ENCODE measurements at places on chromosomes 2 and 18.

- no peak for DNase-seq
Observed at GRCh38 chr2:216636551-216637450, 3.6 kb downstream of the IGFBP2 start.

DNA sequence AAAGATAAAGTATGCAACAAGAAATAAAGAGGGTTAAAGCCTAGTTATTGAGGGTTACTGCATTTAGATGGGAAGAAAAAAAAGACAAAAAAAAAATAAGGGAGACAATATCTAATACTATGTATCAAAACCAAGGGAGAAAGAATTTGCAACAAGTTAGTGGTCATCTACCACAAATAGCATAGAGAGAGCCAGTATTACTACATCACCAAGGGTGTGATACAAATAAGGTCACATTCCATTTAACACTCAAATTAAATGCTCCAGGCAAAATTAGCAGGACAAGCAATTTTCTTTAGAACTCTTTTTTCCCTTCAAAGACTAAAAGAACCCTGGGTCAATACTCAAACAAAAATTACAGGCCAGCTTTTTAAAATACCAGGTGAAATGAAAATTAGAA lies 115.1 kb upstream of the GULP1 start:
- DNase-seq = no peak

GRCh38 chr2:220915092-220915623 lies 656.9 kb downstream of the EPHA4 start:
- no peak for DNase-seq

DNA sequence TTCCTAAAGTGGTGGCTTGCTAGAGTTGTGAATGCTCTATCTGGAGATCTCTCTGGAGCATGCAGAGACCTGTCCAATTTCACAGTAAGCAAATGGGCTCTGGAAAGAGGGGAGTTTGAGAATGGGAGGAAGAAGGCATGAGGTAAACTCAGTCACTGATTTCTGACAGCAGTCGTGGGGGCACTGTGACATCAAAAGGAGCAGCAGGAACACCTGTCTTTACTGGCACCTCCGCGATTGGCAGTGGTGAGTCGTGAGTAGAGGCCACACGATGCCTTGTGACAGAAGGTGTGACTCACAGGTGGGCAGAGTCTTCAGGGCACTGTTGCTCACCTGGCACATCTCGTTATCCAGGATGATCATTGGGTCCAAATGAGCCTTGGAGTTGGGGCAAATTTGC lies 38.8 kb upstream of the CAVIN2 start:
- no peak for DNase-seq

DNA sequence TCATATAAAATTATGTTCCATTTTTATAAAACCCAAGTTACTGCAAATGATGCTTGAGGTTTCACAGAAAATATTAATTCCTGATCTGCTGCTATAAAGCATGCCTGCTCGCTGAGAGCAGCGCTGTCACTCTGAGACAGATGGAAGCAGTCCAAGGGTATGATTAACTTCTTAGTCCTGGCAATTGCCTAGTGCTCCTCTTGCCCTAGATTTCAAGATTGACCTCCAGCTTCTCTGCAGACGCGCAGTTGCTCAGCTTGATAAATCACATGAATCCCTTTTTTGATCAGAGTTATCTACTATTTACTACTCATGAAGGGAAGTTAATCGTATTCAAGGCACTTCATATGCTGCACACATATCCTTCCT lies 154.6 kb upstream of the REV1 start:
- DNase-seq = no peak

DNA sequence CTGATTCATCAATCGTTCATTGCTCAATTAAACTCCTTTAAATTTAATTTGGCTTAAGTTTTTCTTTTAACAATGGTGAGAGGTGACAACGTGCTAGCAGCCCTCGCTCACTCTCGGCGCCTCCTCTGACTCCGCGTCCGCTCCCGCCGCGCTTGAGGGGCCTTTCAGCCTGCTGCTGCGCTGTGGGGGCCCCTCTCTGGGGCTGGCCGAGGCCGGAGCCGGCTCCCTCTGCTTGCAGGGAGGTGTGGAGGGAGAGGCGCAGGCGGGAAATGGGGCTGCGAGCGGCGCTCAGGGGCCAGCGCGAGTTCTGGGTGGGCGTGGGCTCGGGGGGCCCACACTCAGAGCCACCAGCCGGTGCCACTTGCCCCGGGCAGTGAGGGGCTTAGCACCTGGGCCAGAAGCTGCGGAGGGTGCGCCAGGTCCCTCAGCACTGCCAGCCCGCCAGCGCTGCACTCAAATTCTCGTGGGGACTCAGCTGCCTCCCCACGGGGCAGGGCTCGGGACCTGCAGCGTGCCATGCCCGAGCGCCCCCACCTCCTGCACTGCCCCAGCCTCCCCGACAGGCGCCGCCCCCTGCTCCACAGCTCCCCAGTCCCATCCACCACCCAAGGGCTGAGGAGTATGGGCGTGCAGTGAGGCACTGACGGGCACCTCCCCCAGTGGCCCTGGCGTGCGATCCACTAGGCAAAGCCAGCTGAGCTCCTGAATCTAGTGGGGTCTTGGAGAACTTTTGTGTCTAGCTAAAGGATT lies 19.6 kb downstream of the ANKMY1 start:
- no peak for DNase-seq

GRCh38 chr18:37565101-37565976 lies at the start of gene CELF4:
Gene CELF4 (minus strand): TSS chr18:37565798.
- no peak for DNase-seq

DNA sequence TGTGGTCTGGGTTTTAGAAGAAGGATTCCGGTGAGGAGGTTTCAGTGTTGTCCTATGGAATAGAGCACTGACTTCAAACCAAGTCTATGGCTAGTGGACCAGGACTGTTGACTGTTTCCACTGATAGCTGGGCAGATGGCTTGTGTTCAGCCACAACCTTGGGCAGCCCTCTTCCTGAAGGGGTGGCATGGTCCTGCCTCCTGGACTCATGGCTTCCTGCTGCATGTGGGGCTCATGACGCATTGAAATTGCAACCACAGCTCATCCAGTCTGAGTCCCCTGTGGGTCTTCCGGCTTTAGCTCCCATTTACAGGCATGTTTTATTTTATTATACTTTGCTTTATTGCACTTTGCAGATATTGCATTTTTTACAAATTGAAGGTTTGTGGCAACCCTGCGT lies 105.0 kb downstream of the B3GNT2 start:
- DNase-seq = no peak

- no peak for DNase-seq
Observed at GRCh38 chr2:60470340-60470739, 83.1 kb downstream of the BCL11A start.

DNA sequence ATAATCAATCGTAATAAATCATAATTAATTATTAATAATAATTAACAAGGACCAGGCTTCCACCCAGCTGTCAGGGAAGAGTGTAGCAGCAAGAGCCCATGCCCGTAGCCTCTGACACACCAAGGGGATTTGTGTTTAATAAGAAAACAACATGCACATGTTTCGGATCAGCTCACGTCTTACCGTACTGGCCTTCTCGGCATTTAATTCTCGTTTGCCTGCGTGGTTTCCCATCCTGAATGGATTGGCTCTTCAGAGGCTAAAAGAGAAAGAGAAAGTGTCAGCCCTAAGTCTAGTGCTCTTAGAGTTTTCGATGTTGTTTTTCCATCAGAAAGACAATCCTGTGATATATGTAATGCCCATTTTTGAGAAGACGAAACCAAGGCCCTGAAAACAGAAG lies 27.6 kb downstream of the MBP start:
- DNase-seq = no peak

DNA sequence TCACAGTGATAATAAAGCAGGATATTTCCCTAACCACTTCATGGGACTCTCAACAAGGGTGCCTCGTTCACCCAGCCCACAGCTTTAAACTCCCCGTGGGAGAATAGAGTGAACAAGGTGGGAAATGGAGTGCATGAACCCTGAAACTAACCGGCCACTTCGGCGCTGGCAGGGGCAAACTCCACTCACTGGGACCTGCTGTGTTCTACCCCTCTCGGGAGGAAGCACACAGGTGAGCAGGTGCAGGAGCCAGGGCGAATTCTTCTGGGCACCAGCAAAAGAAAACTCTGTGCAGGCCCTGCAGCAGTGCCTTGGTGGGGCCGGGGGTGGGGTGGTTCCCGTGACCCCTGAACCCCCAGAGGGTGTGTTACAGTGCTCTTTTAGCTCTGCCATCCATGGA lies 2029.1 kb upstream of the LRRTM1 start:
- no peak for DNase-seq

- DNase-seq = no peak
Observed at GRCh38 chr18:9831036-9831722, 54.6 kb upstream of the TXNDC2 start.

DNA sequence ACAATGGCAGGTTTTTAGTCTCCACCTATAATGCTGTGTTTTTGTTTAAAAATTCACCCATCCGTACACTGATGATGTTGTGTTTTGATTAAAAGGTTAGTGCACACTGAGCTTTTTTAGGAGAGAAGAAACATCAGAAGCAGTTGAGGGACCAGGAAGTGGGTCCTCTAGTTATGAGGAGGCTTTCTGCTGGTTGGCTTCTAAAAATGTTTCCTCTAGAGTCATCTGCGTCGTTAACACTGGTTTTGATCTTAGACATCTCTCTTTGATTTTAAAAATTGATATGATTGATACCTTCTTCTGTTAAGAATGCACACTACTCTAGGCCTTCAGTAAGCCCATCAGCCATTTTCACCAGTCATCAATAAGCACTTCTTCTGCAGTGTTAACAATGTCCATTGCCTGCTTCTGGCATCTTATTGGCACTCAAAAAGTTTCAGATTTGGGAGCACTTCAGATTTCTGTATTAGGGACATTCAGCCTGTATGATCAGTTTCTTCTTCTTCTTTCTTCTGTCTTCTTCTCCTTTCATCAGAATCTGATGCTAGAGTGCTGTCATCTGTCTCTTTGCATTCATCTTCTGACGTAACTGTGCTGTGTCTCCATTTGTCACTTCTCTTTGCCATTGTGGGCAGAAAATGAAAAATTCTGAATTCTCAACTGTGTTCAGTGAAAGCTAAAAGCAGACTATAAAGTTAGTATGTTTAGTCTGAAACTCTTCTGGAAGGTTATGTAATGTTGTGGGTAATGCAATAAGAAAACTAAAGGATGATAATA lies 56.3 kb downstream of the PHLPP1 start:
- peak; percentile 28 for DNase-seq

DNA sequence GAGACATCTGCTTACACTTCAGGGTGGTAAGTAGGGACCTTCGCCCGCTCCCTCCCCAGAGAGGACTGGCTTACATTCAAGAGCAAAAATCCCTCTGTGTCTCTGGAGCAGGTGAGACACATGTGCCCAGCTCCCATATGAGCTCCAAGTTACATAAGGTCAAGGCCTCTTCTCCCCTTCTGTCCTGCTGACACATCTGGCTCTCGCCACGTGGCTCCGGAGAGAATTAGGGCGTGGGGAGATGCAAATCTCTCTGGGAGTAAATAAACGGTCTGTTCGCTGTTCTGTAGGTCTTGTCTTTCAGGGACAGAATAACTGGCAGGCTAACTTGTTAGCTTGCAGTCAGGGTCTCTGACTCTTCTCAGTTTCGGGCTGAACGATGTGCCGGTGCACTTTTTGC lies 16.2 kb downstream of the MRO start:
- no peak for DNase-seq

DNA sequence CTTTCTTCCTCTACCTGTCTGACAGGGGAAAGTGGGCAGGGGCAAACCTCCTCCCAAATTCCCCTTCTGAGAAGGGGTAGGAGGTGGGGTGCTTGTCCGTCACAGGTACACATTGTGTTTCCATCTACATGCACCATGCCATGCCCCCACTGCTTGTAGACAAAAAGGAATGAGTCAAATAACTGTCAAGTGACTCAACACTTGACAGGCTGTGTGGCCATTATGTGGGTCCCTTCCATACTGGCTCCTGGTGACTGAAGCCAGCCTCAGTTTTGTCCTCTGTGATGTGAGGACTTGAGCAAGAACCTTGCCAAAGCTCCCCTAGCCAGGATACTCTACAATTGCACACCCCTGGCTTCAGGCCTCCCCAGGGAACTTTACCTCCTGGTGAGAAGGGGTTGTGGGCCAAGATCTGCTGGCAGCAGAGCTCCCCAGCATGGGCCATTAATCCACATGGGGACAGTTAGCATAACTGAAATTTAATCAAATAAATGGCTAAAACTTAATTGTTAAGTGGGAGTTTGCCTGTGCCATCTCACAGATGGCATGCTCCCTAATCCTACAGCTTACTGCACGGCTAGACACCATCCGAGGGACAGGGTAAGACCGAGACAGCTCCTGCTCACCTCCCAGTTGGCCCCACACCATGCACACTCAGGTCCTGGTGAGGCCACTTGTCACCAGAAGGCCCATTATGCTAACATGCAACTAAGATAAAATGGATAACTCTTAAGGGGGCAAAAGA lies 140.2 kb downstream of the BCL11A start:
- no peak for DNase-seq

GRCh38 chr2:165952741-165953211 lies 800 bp downstream of the TTC21B start:
- DNase-seq = no peak

DNA sequence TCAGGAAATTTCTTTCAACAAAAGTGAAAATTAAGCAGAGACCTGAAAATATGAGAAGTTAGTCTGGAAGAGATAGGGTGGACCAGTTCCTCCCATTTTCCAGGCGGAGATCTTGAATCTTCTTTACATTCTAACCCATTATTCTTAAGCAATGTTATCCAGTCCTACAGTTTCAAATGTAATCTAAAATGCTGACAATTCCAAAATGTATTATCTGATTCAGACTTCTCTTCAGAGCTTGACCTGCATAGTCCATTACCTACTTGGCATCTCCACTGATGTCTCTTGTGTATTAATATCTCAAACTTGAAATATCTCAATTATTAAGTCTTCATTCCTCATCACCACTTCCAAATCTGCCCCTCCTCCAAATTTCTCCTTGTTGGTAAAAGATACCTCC lies 28.4 kb upstream of the SLC39A10 start:
- no peak for DNase-seq

GRCh38 chr2:63537306-63537705 lies 51.0 kb downstream of the WDPCP start:
- DNase-seq = no peak

- DNase-seq = no peak
Observed at GRCh38 chr2:75586971-75587370, 26.2 kb upstream of the EVA1A start.

- peak; percentile 18 for DNase-seq
Observed at GRCh38 chr18:77622009-77622692, 372.5 kb downstream of the GALR1 start.

- no peak for DNase-seq
Observed at GRCh38 chr2:20033322-20033721, 18.1 kb downstream of the LAPTM4A start.

DNA sequence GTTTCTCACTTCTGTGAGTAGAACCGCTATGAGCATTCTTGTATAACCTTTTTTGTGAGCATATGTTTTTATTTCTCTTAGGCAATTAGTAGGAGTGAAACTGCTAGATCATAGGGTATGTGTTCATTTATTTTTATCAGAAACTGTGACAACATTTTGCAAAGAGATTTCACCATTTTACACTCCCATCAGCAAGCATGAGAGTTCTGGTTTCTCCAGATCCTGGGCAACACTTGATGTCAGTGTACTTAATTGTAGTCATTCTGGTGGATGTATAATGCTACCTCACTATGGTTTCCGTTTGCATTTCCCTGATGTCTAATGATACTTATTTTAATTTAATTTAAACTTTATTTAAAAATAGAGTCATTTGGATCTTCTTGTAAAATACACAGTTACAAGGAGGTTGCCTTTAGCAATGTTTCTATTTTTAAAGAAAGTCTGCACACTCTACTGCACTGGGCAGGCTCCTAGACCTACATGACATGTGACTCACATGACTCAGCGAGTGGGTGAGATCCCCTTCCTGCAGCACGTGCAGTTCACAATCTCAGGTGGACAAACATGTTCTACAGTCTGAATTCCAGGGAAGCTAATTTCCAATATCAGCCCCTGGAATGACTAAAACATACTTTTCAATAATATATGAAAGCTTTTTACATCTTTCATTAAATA lies 127.0 kb upstream of the BCL2L11 start:
- peak; percentile 24 for DNase-seq
